ENCODE measurements at places on chromosomes 3 and 15.
A peak's percentile ranks its signal among the peaks of the same experiment; 100 is the strongest.

DNA sequence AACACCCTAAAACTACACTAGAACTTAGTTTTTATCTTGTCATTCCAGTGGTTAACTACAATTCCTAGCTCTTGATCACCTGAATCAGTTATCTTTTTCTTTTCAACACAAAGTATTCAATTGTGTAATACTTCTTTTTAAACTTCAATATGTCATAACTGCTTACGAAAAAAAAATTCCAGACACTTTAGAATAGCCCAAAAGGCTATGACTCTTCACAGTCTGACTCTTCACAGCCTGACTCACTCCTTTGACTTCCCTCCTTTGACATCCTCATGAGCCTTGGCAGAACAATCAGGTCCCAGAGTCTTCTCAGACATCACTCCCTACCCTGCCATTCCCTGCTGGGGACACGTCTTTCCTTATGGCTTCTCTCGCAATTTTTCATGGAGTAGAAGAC, 727.1 kb downstream of the ROBO1 start:
- H3K27ac ChIP-seq: no peak overlapping the region
- no peak overlapping the region for H3K4me3 ChIP-seq
- no peaks in the 10 kb centered on the region for H3K4me1 ChIP-seq
- DNase-seq: no peak
- H3K27me3 ChIP-seq: no peaks in the 10 kb centered on the region
- H3K36me3 ChIP-seq: no peaks in the 10 kb centered on the region

DNA sequence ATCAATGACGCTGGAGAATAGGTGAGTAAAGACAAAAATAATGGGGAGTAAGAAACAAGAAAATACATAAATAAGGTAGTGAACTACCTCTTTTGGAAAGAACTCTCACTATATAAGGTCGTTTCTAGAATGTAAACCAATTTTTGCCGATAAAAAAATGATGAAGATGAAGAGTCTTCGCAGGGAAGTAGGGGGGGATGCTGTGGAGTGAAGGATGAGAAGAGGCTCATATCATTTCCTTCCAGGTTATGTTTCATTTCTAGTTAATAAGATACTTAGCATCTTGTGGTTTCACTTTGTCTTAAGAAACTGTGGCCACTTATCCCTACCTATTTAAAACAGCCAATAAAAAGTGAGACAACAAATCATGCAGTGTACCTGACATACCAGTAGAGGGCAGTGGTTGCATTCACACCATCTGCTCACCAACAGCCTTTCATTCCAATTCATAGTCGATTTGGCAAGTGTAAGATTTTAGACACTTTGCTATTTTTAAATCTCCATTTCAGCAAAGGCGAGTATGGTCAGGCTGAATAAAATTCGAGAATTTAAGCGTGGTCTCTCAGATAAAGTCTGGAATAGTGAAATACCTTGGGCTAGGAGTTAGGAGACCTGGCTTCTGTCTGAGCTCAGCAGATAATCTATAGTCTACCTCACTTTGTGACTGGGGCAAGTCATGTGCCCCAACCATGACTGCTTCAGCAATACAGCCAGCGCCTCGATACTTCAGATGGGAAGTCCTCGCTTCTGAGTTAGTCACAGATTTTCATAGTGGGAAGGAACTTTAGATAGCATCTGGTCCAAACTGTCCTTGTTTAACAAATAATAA, 28.9 kb upstream of the ICE2 start:
- H3K27ac ChIP-seq: no peak overlapping the region
- no peak overlapping the region for H3K4me3 ChIP-seq
- no peaks in the 10 kb centered on the region for H3K27me3 ChIP-seq
- peak; percentile 41 for DNase-seq
- H3K36me3 ChIP-seq: peaks cover 29% of the 10 kb centered on the region

GRCh38 chr3:69203631-69204314, 81.4 kb upstream of the LMOD3 start:
- H3K27ac ChIP-seq: no peak overlapping the region
- no peak overlapping the region for H3K4me3 ChIP-seq
- DNase-seq: no peak
- H3K27me3 ChIP-seq: no peaks in the 10 kb centered on the region

DNA sequence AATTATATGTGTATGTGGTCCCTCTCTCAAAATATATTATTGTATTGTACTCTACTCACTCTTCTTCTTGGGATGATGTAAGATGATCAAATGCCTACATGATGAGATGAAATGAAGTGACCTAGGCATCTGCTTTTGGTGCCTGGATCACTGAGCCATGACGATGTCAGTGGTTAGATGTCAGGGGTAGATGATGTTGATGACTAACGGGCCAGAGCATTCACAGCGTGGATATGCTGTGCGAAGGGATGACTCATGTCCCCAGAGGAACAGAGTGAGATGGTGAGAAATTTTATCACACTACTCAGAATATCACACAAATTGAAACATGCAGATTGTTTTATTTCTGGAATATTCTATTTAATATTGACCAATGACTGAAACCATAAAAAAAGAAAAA, 233.9 kb upstream of the CADM2 start:
- no peaks in the 10 kb centered on the region for H3K27me3 ChIP-seq
- no peak overlapping the region for H3K27ac ChIP-seq
- no peaks in the 10 kb centered on the region for H3K36me3 ChIP-seq
